ENCODE measurements at places on chromosomes 3 and 15. TPM values are rescaled to one million over a fixed set of nuclear protein-coding genes. Genes with fewer than 3 reads are reported as not detected.

DNA sequence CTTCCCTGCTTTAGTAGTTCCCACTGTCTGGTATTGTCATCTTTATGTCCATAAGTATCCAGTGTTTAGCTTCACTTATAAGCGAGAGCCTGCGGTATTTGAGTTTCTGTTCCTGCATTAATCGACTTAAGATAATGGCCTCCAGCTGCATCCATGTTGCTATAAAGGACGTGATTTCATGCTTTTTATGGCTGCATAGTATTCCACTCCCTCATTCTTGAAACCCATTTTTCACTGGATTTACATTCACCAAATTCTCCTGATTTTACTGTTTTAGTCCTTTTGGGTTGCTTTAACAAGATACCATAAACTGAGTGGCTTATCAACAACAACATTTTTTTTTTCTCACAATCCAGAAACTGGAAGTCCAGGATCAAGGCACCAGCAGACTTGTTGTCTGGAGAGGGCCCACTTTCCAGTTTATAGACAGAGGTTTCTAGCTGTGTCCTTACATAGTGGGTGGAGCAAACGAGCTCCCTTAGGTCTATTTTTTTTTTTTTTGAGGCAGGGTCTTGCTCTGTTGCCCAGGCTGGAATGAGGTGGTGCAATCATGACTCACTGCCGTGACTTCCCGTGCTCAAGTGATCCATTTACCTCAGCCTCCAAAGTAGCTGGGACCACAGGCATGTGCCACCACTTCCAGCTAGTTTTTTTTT is 6.1 kb upstream of the TICRR start:
- DNase-seq: no peak

- no peak for DNase-seq
These were observed 221.7 kb upstream of the TLE3 start for GRCh38 chr15:70319466-70319865.

GRCh38 chr3:69091389-69092029 is 6.8 kb downstream of the ARL6IP5 start:
- DNase-seq: no peak

Gene PODXL2
- 6.2 TPM for total RNA-seq
